ENCODE measurements at places on chromosomes 13 and 19.

DNA sequence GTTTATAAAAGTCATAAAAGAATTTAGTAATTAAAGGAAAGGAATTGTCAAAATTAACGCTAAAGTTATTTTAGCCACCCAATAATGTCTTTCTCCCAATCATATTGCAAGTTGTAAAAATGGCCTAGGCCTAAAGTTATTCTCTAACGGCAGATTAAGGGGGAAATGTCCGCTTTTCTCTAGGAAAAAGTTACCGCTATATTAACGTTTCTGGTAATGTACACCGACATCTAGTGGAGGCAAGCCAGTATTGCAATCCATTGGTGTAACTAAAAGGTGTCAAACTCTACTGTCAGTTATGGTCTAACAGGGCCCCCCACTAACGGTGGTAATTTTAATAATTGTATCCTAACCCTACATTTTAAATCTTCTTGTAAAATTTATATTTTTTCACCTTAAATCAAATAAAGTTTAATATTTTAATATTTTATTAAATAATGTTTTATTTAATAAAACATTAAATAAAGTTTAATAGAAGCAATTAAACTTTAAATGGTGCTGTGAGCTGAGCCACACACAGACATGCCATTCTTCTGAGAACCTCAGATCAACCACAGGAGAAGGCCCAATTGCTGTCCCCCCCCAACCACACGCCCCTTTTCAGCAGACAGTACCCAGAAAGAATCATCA is 35.9 kb upstream of the ZSCAN5A start:
- DNase-seq: no peak

DNA sequence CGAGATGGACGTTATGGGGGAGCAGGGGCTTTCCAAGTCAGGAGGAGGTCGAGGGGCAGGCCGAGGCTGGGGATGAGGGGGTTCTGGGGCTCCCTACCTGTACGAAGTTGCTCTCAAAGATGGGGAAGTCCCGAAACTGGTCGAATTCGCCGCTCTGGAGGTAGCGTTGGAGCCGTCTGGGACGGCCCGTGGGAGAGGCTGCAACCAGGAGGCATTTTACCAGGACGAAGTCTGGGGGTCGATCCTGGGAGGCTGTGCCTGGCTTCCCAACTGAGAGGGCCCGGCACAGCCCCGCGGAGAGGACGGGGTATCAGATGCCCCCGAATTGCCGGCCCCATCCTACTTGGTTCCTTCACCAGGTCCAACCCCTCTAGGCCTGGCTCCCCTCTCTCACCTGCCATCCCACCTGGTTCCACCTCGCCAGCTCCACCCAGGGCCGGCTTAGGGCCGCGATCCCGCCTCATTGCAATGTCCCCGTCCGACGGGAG is 527 bp upstream of the EMC10 start:
- no peak for DNase-seq

DNA sequence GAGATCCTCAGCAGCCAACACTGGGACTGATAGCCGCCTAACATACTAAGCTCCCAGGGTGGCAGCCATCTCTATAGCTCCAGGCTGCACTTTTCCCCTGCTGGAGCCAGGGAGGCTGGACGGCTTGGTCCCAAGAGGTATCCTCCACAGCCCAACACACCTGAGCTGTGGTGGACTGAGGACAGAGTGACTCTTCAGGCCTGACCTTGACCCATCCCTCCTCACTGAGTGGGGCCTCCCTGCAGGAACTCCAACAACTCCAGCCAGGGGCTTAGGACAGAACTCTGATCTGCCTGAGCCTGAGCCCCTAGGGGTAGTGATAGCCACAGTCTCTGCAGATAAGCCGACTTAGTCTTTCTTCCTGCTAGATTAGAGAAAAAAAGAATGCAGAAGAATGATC is 958.1 kb upstream of the PRR20A start:
- DNase-seq: no peak

- DNase-seq: no peak
Measured at GRCh38 chr13:59566561-59566960, 597.2 kb downstream of the DIAPH3 start.

- no peak for DNase-seq
Measured at GRCh38 chr19:7349961-7350711, 1.4 kb downstream of the ARHGEF18 start.

GRCh38 chr13:69946511-69946910 is 161.1 kb upstream of the ATXN8OS start:
- DNase-seq: no peak

DNA sequence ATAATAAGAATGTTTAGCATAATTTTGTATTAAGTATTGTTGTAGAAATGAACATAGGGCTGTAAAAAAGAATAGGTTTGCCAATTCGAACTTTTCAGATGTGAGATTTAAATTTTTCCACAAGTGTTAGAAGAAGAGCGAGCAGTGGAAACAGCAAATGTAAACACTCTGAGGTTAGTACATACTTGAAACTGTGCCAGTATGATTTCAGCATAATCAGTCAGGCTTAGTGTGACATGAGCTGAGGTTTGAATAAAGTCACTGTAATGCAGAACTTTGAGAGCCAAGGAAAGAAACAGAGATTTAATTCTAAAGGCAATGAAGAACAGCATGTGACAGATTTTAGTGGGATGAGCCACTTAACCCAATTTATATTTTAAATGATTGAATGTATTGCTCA is 2166.4 kb downstream of the PCDH9 start:
- no peak for DNase-seq

GRCh38 chr19:13051557-13052165 is 51.0 kb downstream of the LYL1 start:
- no peak for DNase-seq

DNA sequence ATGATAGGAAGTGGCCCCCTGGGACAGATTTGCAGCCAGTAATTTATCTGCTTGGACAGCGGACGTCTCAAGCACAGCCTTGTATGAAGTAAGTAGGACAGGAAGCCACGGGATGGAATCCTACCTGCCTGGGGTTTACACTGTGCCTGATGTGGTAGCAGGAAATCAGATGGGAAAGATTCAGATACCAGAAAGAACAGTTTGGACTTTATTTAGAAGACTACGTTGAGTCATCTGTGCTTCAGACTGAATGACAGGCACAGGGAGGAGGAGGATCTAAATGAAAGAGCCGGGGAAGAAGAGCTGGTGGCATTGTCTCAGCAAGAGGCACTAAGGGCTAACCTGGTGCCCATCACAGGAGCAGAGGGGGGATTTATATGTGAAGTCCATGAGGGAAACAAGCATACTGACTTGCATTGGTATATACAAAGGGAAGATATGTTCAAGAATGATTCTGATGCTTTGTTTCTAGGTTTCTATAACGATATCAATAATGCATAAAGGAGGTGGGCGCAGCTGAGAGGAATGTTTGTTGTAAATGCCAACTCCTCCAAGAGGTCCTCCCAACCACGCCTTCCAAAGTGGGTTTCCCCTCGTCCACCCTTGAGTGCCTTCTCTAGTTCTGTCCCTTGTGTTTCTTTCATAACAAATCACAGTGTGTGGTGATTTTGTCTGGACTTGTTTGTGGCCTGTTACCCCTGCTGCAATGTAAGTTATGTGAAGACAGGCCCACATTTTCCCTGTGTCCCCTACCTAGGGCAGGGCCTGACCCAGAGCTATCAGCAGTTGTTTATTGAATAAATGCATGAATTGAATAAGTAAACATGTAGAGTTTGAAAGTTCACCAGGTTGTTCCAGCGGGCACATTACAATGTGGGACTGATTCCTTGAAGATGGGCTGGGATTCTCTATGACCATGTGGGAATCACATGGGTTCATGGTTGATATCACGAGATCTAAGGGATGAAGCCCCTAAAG is 328.4 kb downstream of the SLC7A1 start:
- no peak for DNase-seq

- no peak for DNase-seq
Measured at GRCh38 chr19:14699641-14700040, 9.8 kb downstream of the ZNF333 start.

DNA sequence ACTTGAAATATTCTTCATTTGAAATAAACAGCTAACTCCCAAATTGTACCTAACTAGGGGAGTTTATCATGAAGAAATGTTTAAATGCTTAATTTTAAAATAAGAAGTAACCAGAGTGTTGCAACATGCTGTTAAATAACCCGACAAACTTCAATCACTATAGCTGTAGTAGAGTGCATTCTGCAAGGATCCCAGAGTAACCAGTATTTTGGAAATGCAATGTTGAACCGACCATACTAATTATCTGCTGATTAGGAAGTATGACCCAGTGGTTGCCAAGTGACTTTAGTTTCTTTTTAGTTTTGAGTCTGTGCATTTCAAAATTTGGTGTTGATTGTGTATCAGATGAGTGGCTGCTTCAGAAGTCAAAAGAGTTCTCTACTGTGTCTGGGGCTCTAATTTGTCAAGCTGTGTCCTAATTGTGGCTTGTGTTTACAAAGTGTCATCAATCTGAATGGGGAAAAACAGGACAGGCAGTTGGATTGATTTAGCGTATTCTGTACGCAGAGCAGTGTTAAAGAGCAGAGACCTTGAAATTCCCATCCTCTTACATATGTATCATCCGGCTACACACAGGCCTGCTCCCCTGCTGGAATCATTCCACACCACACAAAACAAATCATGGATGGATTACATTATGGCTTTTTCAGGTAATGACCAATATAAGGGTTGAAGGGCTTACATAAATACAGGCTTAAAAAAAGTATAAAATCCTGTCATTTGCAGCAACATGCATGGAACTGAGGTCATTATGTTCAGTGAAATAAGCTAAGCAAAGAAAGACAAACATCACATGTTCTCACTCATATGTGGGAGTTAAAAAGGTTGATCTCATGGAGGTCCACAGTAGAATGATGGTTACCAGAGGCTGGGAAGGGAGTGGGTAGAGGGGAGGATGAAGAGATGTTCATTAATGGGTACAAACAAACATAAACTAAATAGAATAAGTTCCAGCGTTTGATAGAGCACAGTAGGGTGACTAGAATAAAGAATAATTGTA is 351.5 kb downstream of the KLF12 start:
- no peak for DNase-seq

GRCh38 chr13:102814025-102814607 is 15.2 kb downstream of the BIVM start:
- DNase-seq: no peak

GRCh38 chr19:573519-573825 is 1.1 kb downstream of the BSG start:
- DNase-seq: no peak

GRCh38 chr19:39670998-39671397 is 15.3 kb downstream of the LGALS16 start:
- DNase-seq: no peak

- no peak for DNase-seq
Measured at GRCh38 chr13:112855859-112856258, 113.2 kb upstream of the MCF2L start.

DNA sequence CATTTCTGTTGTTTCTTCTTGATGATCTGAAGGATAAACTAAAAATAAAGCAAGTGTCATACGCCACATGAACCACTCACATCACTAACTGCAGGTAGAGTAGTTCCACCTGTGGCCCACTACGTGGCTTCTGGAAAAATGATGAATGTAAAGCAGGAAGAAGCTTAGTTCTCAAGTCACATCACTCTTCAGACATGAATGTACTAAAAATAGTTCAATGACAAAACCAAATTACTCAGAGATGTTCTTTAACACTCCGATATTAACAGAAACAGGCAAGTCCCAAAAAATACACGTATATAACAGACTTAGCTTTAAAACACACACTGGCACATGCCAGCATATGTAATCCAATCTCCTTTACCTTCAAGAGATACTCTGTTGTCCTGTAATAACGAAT is 21.6 kb downstream of the RAB20 start:
- DNase-seq: no peak

- DNase-seq: no peak
Measured at GRCh38 chr19:33407716-33408115, 34.2 kb downstream of the CEBPG start.

- no peak for DNase-seq
Measured at GRCh38 chr13:93368718-93369117, 142.1 kb downstream of the GPC6 start.

- DNase-seq: no peak
Measured at GRCh38 chr19:17429641-17430113, 9.8 kb downstream of the MVB12A start.

- no peak for DNase-seq
Measured at GRCh38 chr19:52638601-52639000, 446 bp upstream of the ZNF83 start.

DNA sequence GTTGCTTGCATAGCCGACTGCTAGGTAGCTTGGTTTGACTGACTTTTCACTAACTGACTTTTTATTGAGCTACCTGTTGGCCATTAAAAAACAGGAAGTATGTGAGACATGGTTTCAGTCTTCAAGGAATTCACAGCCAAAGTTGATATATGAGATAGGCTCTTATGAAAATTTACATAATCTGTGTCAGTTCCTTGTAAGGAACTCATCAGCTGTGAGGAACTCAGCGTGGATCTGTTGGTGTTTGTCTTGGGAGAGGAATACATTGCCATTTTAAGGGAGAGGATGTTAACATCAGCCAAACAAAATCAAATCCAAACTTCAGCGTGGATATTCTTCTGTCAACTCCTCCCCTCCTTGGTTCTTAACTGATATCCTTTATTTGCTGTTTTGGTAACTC is 2.0 kb downstream of the RNF113B start:
- DNase-seq: no peak

DNA sequence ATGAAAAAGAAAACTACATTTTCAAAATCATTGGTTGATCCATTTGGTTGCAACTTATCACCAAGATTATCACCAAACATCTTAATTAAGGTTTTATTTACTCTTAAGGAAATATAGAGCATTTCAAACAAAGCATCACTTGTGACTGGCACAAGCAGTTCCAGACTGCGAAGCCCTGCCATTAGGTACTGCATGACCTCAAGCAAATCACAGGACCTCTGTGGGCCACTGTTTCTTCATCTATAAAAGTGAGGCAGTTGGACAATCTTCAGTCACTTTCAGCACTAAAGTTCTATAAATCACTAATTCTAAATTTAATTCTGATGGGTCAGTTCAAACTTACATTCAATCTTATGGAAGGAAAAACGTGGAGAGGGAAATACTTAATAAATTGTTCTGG is 2.0 kb downstream of the ELF1 start:
- DNase-seq: no peak

- no peak for DNase-seq
Measured at GRCh38 chr13:107422421-107422820, 792.9 kb downstream of the LIG4 start.

GRCh38 chr19:18629166-18630088 is 7.4 kb upstream of the KLHL26 start:
- DNase-seq: no peak

GRCh38 chr13:38685974-38686576 is 802 bp upstream of the FREM2 start:
- DNase-seq: no peak

- DNase-seq: no peak
Measured at GRCh38 chr19:47416643-47416985, 2.7 kb downstream of the MEIS3 start.

DNA sequence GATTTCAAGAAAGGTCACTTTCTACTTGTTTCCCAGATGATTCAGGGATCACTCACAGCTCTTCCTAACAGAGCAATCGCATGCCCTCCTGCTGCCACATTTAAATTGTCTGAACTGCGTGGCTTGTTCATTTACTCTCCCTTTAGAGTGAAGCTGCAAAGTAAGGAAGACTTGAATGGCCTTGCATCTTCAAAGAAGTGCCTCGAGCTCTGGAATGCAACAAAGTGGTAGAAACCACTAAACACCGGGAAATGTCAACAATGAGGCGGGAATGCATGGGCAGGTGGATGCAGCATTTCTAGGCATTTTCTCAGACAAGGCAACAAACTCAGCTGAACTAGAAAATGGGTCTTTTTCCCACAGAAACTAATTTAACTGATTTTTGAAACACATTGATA is 10.3 kb upstream of the DACH1 start:
- no peak for DNase-seq
